ENCODE measurements at places on chromosomes 12 and 14. TPM values are rescaled to one million over a fixed set of nuclear protein-coding genes. Genes with fewer than 3 reads are reported as not detected.

Gene KLHDC2
- total RNA-seq, result 83.2 TPM

Gene PHETA1
- total RNA-seq, result 11.5 TPM

DNA sequence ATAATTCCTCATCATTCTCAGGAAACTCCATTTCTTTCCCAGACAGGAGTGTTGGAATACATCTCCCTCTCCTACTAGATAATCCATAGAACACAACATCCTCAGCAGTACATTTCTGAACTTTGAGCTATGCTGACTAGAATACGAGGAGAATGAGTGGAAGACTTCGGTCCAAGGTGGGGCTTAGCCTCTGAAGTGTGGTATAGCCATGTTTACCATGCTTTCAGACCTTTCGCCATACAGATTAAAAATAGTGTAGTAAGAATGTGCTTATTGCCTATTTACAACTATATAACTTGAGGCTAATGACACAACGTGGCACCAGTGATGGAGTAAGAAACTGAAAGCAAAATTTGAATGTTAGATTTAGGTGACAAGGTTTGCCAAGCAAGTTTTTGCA is 184.5 kb upstream of the KRR1 start:
- no peak for DNase-seq

DNA sequence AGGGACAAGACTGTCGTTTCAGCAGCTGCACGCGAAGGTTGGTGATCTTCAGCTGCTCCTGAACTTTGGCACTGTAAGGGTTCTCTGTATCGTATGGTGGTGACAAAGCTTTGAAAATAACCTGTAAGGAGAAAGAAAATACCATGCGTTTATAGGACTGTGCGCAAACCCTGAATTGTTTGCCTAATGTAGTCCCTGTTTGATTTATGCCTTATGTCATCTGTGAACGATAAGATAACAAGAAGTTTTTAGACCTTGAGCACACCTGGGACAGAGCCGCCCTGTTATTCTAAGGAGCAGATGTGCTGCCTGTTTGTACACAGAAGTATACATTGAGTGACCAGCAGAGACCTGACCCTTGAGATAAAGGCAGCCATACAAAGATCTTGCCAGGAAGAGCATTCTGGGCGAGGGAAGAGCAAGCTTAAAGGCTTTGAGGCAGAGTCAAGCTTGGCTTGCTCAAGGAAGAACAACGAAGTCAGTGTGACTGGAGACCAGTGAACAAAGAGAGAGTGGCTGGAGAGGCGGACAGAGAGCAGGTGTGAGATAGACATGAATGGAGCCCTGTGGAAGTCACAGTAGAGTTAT is 52.4 kb downstream of the NTN4 start:
- no peak for DNase-seq

GRCh38 chr12:112979041-112979680 is 842 bp downstream of the OAS2 start:
- DNase-seq, result peak; percentile 29

Gene STAT6
- total RNA-seq, result 124 TPM

DNA sequence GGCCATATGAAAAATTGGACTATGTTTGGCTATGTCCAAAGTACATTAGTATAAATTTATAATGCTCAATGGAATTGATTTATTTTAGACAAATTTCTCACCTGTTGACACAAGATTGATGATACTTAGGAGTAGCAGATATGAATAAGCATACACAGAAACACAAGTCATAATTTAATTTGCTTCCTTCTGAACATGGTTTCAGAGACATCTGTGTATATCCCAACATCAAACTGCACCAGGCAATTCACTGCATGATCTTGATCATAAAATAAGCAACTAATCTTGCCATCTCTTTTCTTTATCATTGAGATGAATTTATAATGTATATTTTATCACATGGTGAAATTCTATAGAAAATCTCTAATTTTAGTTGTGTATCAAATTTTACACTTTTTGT is 3.8 kb downstream of the CLECL1 start:
- DNase-seq, result no peak

GRCh38 chr14:54488318-54488645 is 498 bp downstream of the GMFB start:
- DNase-seq, result no peak

Gene LRP6
- total RNA-seq, result 23.0 TPM

GRCh38 chr12:52650520-52651081 is 1.4 kb downstream of the KRT2 start:
- peak; percentile 81 for DNase-seq

- no peak for DNase-seq
Observed at GRCh38 chr12:109600481-109600880, 26.9 kb downstream of the MVK start.

- DNase-seq, result no peak
Observed at GRCh38 chr14:104219731-104220214, 81.4 kb downstream of the KIF26A start.

GRCh38 chr12:8449355-8449859 is 6.4 kb upstream of the CLEC6A start:
- DNase-seq, result no peak

- no peak for DNase-seq
Observed at GRCh38 chr12:60387356-60387755, 791.5 kb downstream of the SLC16A7 start.

DNA sequence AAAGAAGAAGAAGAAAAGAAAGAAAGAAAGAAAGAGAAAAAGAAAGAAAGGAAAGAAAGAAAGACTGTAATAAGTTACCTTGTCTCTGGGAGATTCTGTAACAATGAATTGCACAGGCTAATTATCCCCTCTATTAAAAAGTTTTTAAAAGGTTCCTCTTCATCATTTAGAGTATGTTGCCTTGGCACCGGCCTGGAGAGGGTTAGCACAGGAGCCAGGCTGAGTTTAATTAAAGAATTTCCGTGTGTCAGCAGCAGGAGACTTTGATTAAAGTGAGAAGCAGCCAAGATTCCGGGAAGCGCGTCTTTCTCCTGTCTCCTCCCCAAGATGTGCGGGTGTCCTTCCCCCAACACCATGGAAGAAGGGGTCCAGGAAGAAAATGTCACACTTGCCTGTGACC is 92.8 kb upstream of the ETV6 start:
- no peak for DNase-seq

GRCh38 chr14:103434868-103435442 is 49.7 kb downstream of the MARK3 start:
- peak; percentile 46 for DNase-seq

Gene MYO1H
- total RNA-seq, result 1.2 TPM

- no peak for DNase-seq
Observed at GRCh38 chr12:103415681-103416080, 80.1 kb downstream of the C12orf42 start.

DNA sequence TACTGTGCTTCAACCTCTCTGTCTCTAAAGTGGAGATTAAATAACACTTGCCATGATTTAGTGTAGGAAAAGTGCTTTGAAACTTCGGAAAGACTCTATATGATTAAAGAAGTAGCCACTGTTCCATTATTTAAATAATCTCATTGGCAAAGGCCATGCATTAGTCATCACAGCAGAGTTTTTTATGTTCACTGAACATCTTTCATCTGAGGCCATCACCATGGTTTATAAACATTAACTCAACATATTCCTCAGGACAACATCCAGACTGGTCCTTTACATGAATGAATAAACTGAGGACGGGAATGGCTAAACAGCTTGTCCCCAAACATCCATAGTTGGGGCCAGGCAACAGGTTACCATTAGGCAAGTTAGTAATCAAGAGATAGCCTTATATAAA is 124.6 kb upstream of the FRMD6 start:
- no peak for DNase-seq

DNA sequence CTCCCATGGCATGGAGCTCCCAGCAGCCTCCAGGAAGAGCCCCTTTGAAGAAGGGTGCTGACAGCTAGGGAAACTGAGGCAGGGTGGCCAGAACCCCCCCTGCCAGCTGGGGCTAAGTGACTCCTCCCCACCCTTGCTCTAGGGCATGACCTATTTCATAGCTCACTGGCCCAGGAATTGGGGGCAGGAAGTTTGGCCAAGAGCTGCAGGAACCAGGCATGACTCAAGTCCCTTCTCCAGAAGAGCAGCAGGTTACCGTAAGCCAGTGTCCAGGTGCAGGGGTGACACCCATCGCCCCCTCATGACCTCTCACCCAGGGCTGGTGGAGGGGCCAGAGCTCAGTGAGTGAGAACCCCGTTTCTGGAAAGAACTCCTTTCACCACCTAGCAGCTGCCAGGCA is 1.9 kb downstream of the RASAL1 start:
- DNase-seq, result no peak

GRCh38 chr14:91413547-91414474 is 3.8 kb downstream of the CCDC88C start:
- peak; percentile 72 for DNase-seq

DNA sequence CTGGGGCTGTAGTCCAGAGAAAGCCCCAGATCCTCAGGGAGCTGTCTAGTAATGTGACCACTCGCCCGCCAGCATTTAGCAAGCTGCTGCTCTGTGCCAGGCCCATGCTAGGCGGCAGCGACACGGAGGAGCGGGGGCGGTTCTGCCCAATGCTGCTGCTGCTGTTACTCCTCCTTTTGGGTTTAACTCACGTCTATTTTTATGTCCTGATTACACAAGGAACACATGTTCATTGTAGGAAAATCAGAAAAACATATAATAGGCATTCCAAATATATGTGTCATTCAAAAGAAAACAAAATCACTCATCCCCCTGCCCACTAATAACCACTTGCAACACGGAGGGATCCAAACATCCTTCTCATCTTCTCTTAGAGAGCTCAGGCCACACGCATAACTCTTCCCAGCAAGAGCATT is 30.4 kb downstream of the CCDC92 start:
- DNase-seq, result no peak

Gene DHRS1
- 74.0 TPM for total RNA-seq

DNA sequence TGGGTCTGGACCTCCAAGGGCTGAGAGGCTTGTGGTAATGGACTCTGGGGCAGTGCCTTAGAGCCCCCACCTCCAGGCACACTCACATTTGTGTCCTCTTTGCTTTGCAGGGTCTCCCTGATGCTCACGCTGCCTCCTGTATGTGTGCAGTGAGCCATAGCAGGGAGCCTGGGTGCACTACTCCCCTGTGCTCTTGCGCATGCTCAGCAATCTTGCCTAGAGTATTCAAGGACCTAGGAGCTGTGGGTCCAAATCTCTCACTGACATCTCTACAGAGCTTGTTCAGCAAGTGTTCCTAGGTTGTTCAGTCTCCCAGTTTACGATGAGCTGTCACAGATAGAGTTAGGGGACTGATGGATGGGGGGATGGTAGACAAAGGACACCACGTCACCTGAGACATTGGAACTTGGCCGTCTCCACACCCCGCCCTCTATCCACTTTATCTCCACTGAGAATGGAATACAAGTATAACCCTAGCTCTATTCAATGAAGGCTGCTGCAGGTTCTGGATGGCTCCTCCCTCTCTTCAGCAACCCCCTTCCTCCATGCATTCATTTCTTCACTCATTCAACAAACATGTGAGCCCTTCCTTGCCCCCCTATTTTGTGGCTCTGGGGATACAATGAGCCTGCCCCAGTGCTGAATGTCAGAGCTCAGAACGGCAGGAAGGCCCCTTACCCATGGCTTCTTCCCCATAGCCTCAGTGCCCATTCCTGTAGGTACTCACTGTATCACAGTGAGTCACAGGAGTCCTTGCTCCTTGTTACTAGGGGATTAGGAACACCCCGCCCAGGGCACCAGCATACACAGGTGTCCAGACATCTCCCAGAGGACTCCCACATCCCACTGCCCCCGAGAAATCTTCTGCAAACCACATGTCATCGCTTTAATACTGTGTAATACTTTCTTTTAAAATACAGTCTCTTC is 31.2 kb downstream of the FIGNL2 start:
- DNase-seq, result no peak

Gene MAX
- 73.2 TPM for total RNA-seq

- no peak for DNase-seq
Observed at GRCh38 chr14:36844443-36845195, 183.0 kb downstream of the PAX9 start.

Gene NANOG
- 0.23 TPM for total RNA-seq

Gene TMCC3
- 13.5 TPM for total RNA-seq

Gene MUCL1
- total RNA-seq, result not detected

- no peak for DNase-seq
Observed at GRCh38 chr14:76773188-76773885, 12.1 kb downstream of the VASH1 start.

Gene KRT80
- total RNA-seq, result 1.9 TPM

- no peak for DNase-seq
Observed at GRCh38 chr14:66041582-66041981, 444.6 kb upstream of the CCDC196 start.

GRCh38 chr14:31893221-31893757 is 183.8 kb upstream of the ARHGAP5 start:
- no peak for DNase-seq

Gene OR4E2
- not detected for total RNA-seq
